Stomach (tissue), 19 donors: ENCODE measurements at places on chromosomes 13 and 19.

- DNase-seq, result no peak
Observed at GRCh38 chr19:13152356-13152973, 2.3 kb downstream of the IER2 start.

DNA sequence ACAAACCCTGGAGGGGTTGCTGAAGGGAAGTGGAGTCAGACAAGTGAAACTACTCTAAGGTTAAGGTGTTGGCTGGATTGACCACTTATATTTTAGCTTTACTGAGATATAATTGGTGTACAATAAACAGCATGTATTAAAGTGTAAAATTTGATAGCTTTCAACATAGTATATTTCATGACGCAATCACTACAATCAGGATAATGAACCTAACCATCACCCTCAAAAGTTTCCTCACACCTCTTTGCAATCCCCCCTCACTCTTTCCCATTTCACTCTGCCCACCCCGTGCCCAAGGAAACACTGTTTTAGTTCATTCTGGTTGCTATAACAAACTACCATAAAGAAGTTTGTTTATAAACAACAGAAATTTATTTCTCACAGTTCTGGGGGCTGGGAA is 508.0 kb downstream of the FGF9 start:
- no peak for DNase-seq

DNA sequence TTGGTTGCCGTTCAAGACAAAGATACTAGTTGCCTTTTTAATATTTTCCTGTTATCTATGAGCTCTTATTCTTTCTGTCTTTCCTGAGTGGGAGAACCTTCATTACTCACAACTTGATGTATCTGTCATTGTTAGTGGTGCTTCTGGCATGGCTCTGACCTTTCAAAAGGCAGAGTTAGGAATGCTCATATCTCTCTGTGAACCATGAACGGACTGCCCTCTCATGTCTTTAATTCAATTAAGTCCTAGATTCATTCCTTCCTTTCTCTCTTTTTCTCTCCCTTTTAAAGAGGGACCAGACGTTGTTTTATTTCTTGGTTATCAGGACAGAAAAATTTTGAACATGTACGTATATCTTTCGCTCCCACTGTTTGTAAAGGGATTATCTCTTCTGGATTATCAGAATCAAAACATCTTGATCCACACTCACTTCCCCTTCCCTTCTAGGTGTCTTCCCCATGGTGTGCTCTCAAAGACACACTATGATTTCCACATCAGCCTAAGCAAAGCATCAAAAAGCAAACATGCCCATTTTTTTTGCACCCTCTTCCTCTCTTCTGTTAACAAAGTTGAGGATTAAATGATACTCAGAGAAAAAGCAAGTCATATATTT is 90.3 kb downstream of the LRCH1 start:
- no peak for DNase-seq

DNA sequence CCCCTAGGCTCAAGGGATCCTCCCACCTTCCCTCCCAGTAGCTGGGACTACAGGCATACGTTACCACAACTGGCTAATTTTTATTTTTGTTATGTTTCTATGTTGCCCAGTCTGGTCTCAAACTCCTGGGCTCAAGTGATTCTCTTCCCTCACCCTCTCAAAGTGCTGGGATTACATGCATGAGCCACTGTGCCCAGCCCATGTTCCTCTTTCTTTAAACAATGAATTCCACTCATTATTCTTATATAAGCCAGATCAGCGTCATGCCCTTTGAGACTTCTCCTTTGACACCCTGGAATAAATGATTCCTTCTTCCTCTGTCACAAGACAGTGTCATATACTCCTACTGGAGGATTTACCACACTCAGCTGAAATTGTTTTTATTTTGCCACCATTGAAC is 519.9 kb upstream of the SPRY2 start:
- DNase-seq, result no peak

GRCh38 chr13:107873926-107874325 is 341.4 kb downstream of the LIG4 start:
- DNase-seq, result no peak

- no peak for DNase-seq
Observed at GRCh38 chr13:30107121-30107520, 200.2 kb downstream of the KATNAL1 start.
